Left kidney (tissue), 8 donors: ENCODE measurements at places on chromosomes 7 and 10.

GRCh38 chr7:140903741-140904480 lies 20.8 kb downstream of the BRAF start:
- no peak for DNase-seq

DNA sequence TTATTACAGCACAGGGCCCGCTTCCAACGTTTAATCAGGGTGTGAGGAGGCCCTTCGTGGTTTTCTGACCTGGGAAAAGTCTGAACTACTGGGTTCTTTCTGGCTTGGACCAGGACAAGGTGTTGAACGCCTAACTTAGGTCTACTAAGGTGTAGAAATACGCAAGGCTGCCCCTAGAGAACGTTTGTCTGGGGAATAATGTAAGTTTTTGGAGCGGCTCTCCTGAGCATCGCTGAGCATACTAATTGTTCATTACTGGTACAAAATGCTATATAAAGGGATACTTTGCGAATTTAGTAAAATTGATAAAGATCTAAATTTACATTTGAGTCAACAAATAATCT lies 32.4 kb upstream of the TOMM7 start:
- DNase-seq = no peak

- no peak for DNase-seq
Measured at GRCh38 chr10:69630651-69631400, 779 bp downstream of the FAM241B start.

DNA sequence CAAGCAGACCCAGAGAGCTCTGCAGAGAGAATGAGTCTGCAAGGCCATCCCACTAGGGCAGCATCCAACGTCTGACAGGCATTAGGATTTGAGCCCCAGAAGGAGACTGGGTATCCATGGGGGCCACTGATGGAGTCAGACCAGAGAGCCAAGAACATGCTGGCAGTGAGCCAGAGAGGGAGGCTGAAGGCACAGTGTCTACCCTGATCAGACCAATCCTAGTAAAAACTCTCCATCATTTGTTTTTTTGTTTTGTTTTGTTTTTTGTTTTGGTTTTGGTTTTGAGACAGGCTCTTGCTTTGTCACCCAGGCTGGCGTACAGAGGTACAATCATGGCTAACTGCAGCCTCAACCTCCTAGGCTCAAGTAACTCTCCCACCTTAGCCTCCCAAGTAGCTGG lies 133.1 kb upstream of the LYZL2 start:
- no peak for DNase-seq

DNA sequence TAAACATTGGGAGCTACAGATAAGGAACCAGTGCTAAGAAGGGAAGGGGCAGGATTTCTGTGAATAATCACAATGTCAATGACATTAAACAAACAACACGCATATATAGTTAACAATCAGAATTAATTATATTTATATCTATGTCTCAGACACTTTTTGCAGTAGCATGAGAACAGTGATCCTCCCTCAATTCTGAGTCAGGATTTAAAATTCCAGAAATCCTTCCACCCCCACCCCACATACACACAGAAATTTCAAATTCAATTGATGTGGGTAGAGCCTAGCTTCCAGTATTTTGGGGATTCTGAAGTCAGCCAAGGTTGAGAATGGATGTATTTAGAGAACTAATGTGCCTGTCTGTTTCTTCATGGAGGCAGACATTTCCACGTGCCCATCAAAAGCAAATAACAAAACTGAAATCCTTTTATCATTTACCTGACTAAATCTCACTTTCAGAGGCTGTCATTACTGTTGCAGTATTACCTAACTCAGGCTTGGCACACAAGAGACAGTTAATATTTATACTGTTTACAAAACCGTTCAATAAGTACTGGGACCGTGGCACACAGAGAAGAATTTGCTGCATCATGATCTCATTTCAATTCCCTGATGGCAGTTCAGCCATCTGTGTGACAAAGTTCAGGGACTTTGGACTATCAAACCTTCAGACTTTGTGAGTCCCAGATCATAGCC lies 116.6 kb upstream of the PALS2 start:
- no peak for DNase-seq

DNA sequence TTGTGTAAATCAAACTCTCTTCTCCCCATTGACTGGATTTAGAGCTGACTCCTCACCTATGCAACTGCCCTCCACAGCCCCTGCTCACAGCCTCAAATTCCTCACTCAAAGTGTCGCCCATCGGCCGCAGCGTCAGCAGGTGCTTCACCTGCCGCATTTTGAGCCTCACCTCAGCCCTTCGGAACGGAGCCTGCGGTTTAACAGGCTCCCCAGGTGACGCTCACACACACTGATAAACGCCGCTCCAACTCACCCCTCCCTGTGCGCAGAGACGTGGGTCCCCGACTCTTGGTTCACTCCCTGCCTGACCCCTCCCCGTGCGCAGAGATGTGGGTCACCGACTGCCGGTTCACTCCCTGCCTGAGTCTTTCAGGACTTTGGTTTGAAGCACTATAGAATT lies 57.1 kb downstream of the CARD11 start:
- no peak for DNase-seq

DNA sequence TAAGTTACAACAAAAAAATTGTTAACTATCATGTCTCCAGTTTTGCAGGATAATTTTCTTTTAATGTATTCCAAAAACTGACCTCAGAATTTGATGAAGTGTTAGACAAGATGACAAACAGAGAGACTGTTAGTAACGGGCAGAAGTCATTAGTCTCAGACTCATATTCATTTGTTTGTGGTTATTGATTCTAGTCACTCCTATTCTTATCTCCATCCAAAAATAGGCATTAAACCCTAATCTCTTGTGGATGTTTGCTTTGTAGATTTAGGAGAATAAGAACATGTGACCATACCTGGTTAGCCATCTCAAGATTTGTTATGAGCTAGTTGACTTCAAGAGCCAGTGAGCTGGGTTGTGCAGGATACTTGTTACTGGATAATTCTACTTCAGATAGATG lies 261.1 kb downstream of the AUTS2 start:
- DNase-seq = no peak

- DNase-seq = no peak
Measured at GRCh38 chr10:48626986-48627731, 22.3 kb upstream of the ARHGAP22 start.

DNA sequence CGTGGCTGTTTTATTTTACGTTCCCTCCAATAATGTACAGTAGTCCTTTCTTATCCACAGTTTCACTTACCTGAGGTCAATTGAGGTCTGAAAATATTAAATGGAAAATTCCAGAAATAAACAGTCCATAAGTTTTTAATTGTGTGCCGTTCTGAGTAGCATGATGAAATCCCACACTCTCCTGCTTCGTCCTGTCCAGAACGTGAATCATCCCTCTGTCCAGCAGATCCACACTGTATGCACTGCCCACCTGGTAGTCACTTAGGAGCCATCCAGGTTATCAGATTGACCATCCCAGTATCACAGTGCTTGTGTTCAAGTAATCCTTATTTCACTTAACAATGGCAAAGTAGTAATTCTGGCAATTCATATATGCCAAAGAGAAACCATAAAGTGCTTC lies 46.3 kb downstream of the STARD3NL start:
- DNase-seq = no peak

- no peak for DNase-seq
Measured at GRCh38 chr10:124886195-124886594, 55.7 kb upstream of the ZRANB1 start.

GRCh38 chr7:128259131-128260061 lies 18.3 kb downstream of the LEP start:
- no peak for DNase-seq

GRCh38 chr7:32283546-32283945 lies 206.6 kb downstream of the LSM5 start:
- no peak for DNase-seq

GRCh38 chr10:3763035-3763456 lies 22.0 kb downstream of the KLF6 start:
- no peak for DNase-seq

DNA sequence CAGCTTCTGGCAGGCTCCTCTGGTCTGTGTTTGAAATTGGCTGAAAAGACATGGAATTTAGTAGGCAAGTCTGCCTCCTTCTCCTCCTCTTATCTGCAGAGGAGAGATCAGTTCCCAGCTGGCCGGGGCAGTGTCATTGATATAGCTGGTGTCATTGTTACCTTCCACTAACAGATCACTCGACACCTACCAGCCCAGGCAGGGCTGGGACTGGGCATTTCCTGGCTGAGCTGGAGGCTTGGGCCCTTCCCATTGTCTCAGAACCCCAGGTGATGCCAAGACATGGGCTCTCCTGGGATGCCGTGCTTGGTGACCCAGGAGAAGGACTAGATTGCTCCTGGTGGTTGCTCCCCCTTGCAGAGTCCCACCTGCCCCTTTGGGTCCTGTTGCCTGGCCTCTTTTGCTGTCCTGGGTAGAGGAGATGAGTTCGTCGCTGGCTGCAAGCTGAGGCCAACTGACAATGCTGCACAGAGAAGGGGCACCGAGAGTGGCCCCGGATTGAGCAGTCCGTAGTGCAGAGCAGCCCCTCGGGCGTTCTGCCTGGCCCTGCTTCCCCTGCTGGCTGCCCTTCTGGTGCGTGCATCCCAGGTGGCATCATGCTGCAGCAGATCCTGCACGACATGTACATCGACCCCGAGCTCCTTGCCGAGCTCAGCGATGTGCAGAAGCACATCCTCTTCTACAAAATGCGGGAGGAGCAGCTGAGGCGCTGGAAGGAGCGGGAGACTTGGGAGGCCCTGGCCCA lies at the start of gene SH2D4B:
TSS of gene SH2D4B (plus strand) at position 167 of the 745 bp plus-strand sequence. CDS start at position 597, 430 bp downstream.
- DNase-seq = no peak

DNA sequence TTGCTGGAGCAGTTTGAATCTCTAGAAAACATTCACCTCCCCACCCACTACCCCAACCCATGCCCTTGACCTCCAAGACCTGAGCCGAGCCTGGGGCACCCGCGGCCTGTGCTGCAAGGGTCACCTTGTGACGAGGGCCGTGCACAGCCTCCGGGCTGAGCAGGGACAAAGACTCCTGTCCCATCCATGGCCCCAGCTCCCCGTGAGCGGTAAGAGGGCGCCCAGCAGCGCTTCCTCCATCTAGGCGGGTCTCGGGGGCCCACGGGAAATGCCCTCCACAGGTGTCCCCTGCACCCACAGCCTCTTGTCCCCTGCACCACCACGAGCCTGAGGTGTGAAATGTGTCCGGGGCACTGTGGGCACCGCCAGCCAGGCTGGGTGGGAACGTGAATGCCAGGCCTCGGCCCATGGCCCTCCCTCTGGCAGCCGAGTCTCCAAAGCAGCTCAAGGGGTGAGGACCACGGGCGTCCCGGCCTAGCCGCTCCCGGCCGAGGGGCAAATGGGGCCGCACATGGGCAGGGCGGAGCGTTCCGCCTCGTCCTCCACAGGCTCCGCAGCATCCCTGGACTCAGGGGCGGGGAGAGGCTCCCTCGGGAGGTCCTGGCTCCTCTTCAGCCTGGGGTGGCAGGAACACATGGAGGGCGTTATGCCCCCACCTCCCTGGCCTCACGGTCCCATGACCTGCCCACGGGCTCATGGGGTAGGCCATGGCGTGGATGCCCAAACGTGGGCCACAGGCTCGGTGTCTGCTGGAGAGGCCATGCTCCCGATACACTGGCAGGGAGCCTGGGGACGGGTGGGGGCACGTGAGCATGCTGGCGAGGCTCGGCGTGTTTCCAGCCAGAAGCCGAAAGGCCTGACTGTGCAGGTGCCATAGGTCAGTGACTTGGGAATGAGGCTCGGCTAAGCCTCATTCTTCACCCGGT lies 21.1 kb downstream of the DPYSL4 start:
- no peak for DNase-seq

DNA sequence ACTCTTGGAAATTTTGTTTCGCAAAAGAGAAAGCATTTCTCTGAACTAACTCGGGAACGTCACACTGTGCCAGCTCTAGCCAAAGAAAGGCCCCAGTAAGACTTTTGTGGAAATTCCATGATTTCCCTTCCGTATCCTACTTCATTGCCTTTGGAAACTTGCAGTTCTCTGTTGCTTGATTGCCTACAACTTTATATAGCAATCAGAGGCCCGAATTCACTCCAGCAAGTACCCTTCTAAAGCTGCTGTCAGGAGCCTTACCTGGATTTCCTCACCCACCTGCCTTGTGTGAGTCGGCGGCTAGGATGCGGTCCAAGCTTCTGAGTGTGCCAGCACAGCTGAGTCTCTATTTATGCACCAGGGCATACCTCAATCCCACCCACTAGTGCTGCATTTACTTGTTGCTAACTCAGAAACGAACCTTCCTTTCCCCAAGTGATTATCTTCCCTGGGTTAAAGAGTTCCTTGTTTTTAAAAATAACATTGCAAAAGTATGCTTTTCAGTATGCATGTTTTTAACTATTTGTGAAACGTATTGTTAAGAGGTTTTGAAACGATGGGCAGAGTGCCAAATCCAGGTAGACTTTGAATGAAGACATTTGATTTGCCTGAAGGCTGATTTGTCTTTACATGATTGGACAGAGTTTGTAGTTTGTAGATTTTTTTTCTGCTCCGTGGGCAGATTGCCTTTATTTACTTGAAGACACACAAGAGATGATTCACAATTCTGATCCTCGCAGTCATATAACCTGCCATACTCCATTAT lies at the start of gene AGR2:
TSS of gene AGR2 (minus strand) at position 326 of the 766 bp plus-strand sequence. CDS start 3,203 bp downstream, outside the sequence.
- DNase-seq = no peak

DNA sequence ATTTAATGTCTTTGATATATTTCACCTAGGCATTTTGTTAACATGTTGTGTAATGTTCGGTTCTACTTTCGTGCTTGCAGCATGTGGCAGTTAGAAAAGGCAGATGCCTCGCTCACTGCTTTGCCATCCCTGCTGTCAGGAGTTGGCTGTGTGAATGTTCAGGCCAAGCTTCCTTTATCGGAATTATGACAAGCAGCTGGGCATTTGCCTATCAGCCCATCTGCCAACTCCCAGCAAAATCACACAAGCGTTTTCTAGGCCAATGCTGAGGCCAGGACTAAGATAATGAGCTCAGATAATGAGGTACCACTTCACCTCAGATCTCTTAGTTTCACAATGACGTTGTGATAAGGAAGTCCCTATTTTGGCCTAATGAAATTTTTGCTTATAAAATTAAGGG lies 212.7 kb upstream of the FAM3C start:
- DNase-seq = no peak

GRCh38 chr7:97381815-97382554 lies 264.5 kb downstream of the SDHAF3 start:
- DNase-seq = no peak

GRCh38 chr7:84047085-84047484 lies 147.5 kb downstream of the SEMA3A start:
- DNase-seq = no peak
